ENCODE measurements at places on chromosomes 7 and 10.

DNA sequence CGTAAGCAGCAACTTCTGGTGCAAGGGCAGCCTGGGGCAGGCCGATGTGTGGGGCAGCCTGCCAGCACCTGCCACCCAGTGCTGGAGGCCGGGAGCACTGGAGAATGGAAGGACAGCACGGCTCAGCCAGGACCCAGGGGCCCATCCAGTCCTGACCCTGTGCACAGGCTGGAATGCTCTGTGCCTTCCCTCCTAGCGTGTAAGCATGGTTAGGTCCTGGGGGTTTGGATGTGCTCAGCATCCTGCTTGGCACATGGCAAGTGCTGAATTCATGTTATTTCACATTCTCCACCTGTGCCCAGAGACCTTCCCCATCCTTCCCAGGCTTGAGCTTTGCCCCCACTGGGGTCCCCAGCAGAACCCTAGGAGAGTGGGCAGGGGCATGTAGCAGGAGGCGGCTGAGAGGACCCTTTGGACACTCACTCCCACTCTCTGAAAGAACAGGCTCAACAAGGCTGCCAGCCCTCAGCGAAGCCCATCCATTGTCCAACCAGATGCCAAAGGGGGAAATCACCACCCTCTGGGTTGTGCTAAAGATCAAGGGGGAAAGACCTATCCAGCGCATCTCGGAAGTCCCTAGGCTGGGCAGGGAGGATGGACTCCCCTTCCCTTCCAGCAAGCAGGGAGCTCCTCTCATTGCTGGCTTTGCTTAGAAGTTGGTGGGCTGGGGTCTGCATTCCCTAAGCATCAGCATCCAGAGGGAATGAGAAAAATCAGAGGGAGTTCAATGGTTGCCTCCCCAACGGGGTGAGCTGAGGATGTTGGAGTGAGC lies 29.7 kb downstream of the ANXA8 start:
- no peak for DNase-seq

GRCh38 chr10:4303045-4303444 lies 518.0 kb upstream of the KLF6 start:
- DNase-seq, result no peak

DNA sequence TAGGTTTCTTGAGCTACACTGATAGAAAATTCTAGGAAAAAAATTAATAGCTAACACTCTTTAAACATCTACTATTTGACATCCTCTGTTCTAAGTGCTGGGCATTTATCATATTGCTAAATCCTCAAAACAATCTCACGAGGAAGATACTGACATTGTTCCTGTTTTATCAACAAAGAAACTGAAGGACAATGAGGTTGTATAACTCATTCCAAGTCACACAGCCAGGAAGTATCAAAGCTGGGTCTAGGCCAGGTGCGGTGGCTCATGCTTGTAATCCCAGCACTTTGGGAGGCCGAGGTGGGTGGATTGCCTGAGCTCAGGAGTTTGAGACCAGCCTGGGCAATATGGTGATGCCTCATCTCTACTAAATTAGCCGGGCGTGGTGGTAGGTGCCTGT lies 51.6 kb upstream of the IL6 start:
- DNase-seq, result no peak

- no peak for DNase-seq
Observed at GRCh38 chr7:105367458-105367857, 21.3 kb downstream of the SRPK2 start.

DNA sequence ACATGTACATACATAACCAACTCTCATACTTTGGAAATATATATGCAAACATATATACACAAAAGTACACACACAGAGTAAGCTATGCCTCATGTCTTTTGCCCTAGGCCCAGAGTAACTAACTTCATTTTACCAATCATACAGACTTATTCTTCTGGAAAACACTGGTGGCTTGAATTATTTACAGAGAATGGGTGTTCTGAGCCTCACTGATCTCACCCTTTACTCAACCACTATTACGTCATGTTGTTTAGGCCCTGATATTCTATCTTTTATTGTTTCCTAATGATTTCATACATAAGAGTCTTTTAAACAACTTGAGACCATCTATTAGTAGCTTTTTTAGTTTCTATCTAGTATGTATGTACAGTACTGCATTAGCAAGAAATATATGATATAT lies 43.0 kb downstream of the ANK3 start:
- DNase-seq, result no peak

GRCh38 chr7:2114052-2114451 lies 118.7 kb downstream of the MAD1L1 start:
- DNase-seq, result no peak

GRCh38 chr10:75497997-75498883 lies 66.8 kb downstream of the LRMDA start:
- no peak for DNase-seq

DNA sequence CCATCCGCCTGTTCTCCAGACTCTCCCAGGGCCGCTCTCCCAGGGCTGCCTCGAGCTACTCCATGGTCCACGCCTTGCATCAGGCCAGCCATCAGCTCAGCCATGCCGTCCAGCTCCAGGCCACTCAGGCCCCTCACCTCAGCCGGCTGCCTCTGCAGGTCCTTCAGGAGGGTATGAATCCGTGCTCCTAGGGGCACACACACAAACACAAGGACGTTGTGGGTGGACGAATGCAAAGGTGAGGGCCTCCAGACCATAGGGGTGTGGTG lies 449.4 kb downstream of the PTPRN2 start:
- DNase-seq, result no peak

DNA sequence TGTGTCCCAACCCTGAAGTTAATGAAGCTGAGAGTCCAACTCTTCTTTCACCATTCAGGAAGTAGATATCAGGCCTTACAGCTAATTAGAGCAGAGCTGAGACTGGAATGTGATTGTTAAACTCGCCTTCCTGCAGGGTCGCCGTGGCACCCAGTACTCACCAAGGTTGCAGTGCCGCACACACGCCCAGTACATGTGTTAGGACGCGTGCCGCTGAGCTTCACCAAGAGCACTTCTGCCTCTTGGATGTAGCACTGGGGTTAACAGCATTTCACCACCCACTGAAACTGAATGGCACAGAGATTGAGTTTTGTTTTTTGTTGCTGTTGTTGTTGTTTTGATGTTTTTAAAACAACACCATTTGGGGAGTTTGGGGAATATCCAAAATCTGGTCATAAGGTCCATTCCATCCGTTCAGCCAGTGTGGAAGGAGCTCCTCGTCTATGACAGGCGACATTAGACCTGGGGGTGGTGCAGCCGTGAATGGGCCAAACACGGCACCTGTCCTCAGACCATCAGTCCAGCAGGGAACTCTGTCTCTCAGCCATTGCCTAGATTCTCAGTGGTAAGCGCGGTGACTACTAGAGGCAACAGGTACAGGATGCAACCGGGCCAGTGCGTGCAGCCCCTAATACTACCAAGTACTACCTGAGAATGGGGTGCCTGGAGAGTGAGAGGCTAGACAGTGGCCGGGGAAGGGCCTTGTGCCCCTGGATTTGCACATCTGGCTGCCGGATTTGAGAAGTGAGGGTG lies 21.9 kb downstream of the WIPI2 start:
- no peak for DNase-seq

DNA sequence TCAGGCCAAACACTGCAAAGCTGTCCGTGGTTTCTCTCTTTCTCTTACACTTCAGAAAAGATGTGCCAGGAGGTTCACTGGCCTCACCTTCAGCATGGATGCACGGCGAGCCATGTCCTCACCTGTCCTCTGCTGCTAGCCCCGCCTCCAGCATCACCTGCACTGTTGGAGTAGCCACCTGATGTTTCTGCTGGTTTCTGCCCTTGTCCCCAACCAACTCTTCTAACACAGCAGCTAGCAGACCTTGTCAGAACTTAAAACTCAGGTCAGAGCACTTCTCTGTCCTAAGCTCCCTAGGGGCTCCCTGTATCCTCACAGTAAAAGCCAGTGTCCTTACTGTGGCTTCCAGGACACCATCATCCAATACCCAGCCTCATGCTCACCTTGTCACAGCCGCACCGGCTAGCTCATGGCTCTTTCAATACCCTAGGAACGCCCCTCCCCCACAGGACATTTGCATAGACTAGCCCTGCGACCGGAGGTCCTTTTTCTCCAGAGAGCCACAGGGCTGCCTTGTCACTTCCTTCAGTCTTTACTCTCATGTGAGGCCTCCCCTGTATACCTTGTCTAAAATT lies 15.2 kb downstream of the PALD1 start:
- DNase-seq, result no peak

DNA sequence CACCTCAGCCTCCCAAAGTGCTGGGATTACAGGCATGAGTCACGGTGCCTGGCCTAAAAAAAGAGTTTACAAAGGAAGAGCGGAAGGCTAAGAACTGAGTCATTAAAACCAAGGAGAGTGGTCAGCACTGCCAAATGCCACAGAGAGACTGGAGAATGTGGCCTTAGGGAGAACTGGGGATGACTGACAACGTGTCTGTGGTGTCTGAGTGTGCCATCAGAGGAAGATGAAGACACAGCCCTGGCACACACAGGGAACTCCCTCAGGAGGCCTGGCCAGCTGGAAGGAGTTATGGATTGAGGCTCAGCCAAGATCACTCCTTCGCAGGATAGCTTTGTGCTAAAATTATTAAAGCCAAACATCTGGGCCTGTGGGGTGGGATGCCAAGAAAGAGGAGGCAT lies 3.9 kb upstream of the INA start:
- DNase-seq, result no peak

GRCh38 chr7:50502001-50502684 lies 52.0 kb upstream of the FIGNL1 start:
- DNase-seq, result no peak

DNA sequence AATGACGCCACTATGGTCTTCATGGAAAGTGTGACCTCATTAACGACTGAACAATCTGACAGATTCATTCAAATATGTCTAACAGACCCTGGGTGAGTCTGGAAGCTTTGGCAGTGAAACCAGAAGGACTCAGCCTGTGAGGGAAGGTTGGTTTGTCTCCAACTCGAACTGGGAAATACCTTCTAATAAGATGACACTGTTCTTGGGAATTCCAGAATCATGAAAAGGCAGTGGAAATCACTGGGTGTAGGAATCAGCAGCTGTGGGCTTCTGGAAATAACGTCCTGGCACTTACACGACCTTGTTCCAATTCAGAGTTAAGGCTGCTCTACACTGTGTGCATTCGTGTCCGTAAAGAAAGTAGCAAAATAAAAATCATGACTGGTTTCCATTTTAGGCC lies 75.1 kb downstream of the DGKI start:
- DNase-seq, result no peak

GRCh38 chr7:108014747-108015682 lies 12.1 kb upstream of the LAMB1 start:
- no peak for DNase-seq

GRCh38 chr7:18201350-18201749 lies 173.7 kb upstream of the PRPS1L1 start:
- no peak for DNase-seq
